ENCODE measurements at places on chromosomes 16 and 17. TPM values are rescaled to one million over a fixed set of nuclear protein-coding genes. Genes with fewer than 3 reads are reported as not detected.

DNA sequence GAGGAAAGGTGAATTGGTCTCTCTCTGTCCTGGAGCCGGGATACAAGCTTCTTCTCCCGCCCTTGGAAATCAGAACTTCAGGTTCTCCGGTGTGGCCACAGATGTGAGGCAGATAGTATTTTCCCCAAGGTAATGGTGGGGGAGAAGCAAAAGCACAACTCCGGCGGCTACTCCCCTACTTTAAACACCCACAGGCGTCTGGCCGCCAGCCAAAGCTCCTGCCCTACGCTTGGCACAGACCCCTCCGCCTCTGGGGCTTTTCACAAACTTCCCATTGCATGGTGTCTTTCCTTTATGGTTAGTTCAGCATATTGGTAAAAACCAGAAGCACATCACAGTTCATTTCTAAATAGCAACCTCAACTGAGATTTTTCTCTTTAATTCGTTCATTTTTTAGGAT lies 39.4 kb upstream of the B4GALNT2 start:
- no peak for DNase-seq

The ATP6V0C gene
- total RNA-seq, result 69.8 TPM

DNA sequence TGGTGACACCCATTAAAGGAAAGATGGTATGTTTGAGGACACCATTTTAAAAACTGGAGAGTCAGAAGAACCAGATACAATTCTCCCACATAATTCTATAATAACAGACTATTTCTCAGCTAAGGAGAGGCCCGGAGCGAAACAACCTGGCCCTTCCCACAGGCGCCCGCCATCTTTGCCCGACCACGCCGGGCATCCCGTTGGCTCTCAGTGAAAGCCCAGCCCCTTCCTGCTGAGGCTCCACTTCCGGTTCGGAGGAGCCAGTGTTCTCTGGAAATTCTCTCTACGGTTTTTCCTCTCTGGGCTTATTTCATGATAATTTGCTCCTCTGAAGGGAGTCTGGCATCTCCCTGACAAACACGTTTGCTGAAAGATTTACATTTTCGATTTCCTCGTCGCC lies 175.7 kb downstream of the AXIN2 start:
- DNase-seq, result no peak

The KRTAP2-3 gene
- total RNA-seq, result 1.8 TPM

DNA sequence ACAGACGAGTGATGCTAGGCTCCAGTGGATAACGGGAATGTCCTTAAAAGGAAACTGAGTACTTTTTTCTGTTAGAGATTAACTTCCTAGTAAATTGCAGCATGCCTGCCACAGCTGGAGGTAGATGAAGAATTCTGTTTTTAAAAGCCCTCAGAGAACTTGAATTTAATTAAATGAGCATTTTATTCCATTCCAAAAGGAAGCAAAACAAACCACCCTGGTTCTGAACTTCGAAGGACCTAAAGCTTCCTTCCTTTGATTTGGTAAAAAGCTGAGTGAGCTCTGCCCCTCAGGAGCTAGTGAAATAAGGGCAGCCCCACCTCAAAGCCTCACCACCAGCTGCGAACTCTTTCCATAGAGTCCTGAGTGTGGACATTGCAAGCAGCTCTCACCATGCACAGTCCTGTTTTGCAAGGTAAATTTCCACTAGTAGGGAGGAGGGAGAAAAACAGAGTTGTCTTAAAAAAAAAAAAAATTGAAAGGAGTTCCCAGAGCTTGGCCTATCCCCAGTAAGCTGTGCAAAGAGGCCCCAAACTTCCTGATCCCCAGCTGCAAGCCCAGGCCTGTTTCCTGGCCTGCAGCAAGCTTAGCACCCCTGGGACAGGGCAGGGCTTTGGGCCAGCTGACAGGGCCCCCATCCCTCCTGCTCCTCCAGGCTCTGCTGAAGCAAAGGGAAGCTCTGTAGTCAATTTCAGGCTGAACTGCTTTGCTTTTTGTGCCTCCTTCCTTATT lies 11.2 kb downstream of the CHD9NB start:
- peak; percentile 67 for DNase-seq

GRCh38 chr16:53704445-53704813 lies 473 bp downstream of the FTO start:
- DNase-seq, result no peak

- no peak for DNase-seq
These were observed 15.3 kb downstream of the RNF43 start for GRCh38 chr17:58402047-58402446.

- DNase-seq, result no peak
These were observed 51.5 kb downstream of the GSG1L start for GRCh38 chr16:28011971-28012445.

DNA sequence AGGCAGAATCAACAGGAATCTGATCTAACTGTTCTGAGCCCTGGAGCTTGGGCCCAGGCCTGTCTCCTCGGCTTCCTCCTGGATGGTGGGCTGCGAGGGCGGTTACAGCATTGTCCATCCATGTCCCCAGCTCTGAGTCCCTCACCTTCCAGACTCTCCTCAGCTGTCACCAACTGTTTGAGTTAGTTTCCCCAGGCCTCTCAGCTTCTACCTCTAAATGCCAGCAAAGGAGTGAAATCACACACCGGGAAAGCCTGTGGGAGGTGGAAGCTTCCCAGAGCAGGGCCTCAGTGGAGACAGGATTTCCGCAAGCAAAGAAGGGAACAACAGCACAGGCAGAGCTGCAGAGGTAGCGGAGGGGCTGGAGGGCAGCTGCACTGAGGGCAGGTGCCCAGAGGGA lies 9.4 kb upstream of the PRPSAP2 start:
- DNase-seq, result no peak

DNA sequence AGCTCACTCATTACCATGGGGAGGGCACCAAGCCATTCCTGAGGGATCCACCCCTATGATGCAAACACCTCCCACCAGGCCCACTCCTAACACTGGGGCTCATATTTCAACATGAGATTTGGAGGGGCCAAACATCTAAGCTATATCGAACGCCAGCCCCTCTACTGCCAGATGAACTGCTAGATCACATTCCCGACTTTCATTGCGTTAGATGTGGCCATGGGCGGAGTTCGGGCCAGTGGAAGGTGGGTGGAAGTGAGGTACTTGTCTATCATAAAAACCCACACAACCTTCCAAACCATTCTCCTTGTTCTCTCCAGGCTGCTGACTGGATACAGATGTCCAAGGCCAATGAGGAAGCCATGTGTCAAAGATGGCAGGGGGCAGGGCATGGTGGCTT lies 27.0 kb upstream of the ANKRD40CL start:
- no peak for DNase-seq

- DNase-seq, result no peak
These were observed 3.4 kb downstream of the METTL9 start for GRCh38 chr16:21602785-21603184.

- no peak for DNase-seq
These were observed 6.5 kb upstream of the CARD14 start for GRCh38 chr17:80163336-80163735.

DNA sequence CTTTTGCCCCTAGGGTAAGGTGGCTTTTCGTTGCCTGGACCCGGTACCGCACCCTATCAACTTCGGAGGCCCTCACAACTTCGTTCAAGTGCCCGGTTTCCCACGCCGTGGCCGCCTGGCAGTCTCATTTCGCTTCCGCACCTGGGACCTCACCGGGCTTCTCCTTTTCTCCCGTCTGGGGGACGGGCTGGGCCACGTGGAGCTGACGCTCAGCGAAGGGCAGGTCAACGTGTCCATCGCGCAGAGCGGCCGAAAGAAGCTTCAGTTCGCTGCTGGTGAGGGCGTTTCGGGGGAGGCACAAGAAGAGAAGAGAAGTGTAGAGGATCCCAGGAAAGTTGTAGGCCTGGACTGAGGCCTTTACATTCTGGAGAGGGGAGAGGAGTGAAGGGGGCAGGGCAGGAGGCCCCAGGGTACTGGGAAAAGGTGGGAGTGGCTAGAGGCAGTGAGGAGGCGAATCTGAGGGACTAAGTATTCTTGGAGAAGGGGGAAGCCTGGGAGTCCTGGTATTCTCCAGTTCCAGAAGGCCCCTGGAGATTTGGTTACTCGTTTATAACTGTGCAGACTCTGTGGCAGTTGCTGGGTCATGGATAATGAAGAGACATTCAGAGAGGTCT lies 5.5 kb downstream of the CNTNAP1 start:
- no peak for DNase-seq

DNA sequence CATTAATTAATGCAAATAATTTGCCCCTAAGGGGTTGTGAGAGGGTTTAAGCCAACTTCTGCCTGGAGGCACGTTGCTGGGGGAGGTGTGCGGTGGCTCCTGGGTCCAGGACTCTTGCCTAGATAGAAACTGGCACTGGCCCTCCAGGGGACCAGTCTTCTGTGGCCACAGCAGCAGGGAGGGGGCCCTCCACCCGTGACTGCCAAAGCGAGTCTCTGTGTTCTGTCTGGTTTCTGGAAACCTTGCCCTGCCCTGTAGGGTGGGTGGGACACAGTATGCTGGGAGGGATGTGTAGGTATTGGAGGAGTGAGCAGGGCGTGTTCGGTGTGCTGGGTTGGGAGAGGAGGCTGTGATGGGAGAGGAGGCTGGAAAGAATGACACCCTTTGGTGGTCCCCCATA lies 78.8 kb downstream of the TBC1D16 start:
- DNase-seq, result no peak

- no peak for DNase-seq
These were observed 2.4 kb downstream of the C1QL1 start for GRCh38 chr17:44965481-44966234.

The SOST gene
- total RNA-seq, result not detected

GRCh38 chr17:13518261-13519000 lies 83.3 kb downstream of the HS3ST3A1 start:
- no peak for DNase-seq

DNA sequence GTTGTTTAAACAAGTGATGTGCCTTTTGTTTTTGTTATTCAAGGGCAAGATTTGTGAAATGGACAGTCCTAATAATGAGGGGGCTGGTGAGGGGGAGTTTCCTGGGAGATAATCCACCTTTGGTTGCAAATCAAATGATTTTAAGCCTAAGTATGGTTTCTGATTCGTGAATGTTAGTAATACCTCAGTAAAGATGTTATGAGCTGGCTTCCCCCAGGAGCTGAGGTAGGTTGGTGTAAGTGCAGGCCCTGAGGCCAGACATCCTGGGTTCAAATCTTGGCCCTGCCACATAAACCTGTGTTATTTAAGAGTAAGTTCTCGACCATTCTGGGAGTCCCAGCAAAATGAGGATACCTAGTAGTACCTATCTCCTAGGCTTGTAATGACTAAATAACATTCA lies 1.5 kb downstream of the SNX29 start:
- no peak for DNase-seq

GRCh38 chr17:6456914-6457687 lies 12.8 kb downstream of the PIMREG start:
- DNase-seq, result no peak

- peak; percentile 75 for DNase-seq
These were observed 14.3 kb downstream of the PIEZO1 start for GRCh38 chr16:88770461-88771293.

- DNase-seq, result no peak
These were observed 7.8 kb upstream of the GPRC5C start for GRCh38 chr17:74424117-74424516.

DNA sequence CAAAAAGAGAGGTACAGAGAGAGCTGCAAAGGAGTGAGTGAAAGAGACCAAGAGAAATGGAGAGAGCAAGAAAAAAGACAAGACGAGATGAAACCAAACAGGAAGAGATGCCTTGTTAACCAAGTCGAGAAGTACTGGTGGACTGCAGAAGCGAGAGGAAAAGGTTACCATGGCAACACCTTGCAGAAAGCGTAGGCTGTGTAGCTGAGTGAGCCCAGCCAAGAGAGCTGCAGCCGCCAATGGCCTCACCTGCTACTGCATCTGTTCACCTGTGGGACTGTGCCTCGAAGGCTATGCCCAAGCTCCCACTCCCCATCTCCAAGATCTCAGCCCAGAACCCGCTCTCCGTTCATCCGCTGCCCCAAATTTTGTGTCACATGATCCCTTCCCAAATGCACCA lies 161.3 kb downstream of the SLC39A11 start:
- no peak for DNase-seq

DNA sequence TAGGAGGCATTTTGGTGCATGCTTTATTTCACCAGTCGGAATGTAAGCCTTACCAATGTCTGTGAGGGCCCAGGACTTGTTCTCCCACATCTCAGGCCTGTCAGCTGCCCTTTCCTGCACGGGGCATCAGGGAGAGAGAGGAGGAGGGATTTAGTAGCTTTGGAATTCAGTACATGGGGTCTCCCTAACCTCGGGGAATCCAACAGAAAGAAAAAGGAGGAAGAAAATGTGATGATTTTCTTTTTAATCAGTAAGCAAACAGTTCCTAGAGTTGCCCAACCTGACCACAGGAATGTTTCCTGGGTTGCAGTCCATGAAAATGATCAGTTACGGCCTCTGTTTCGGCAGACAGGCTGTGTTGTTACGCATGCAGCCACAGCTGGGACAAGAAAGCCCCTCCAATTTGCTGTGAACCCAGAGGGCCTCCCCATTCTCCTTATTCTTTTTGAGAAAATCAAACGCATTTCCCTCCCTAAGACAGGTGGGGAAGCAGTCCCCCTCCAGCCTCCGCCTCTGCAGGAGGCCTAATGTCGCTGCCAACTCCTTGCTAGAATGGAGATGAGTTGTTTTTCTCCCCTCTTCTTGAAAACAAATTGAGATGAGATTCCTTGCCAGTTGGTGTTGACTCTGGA lies 53.1 kb upstream of the TANGO6 start:
- DNase-seq, result peak; percentile 78

DNA sequence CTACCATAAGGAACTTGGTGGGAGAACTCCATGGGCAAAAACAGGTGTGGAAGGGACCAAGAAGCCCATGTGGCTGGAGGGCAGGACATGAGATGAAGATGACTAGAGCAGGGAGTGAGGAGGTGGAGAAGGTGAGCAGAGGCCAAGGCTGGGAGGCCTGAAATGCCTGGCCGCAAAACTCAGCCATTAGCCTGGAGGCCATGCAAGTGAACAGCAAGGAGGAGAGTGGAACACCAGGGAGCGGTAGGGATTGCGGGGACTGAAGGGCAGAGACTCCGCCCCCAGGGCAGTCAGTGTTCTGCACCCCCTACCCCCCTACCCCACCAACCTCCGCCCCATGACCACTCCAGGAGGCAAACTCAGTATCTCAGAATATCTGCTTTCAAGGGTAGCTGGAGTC lies 17.0 kb downstream of the BCL7C start:
- DNase-seq, result no peak

The PMFBP1 gene
- total RNA-seq, result 0.49 TPM

DNA sequence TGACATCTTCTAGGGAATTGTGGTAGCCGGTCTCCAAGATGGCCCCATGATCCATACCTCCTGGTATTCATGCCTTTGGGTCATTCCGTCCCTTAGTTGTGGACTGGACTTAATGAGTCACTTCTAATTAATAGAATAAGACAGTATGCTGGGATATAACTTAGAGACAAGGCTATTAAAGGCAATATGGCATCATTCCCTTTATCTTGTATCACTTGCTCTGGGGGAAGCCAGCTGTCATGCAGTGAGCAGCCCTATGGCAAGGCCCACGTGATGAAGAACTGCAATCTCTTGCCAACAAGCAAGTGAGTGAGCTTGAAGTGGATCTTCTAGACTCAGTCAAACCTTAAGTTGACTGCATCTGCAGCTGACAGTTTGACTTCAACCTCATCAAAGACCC lies 97.8 kb upstream of the MED13 start:
- no peak for DNase-seq
